ENCODE measurements at places on chromosomes 11 and 22.

- DNase-seq, result no peak
Measured at GRCh38 chr11:120835601-120836228, 188.2 kb upstream of the TBCEL start.

GRCh38 chr22:47200273-47201051, 438.0 kb downstream of the TBC1D22A start:
- no peak for DNase-seq

DNA sequence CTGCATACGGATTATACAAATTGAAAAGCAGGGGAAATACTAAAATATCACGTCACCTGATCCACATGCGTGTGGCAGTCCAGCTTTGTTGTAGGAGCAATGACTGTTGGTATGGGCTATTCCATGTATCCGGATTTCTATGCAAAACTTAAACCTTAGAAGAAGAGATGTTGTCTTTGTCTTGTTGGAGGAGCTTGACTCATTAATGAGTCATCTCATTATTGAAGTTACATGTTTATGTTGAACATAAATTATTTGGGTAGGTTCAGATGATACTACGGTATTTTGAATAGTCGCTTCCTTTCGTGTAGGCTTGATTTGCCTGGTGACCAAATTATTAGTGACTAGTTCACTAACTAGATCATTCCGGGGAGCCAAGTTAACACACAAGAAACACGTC, 806 bp upstream of the SAAL1 start:
- no peak for DNase-seq

DNA sequence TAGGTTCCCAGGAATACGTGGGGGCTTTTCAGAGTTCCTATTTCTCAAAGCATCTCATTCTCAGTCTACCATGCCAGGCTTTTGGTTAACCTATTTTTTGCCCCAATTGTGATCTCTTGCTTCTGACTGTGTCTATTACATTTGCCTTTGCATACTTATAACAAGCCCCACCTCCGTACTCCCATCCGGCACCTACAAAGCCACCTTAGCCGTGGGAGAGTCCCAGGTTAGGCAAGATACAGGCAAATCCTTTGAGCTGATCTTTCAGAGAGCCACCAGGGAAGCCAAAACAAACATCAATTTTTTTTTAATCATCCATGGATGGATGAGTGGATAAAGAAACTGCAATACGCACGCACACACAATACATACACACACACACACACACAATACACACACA, 18.6 kb upstream of the PANX3 start:
- DNase-seq, result no peak

DNA sequence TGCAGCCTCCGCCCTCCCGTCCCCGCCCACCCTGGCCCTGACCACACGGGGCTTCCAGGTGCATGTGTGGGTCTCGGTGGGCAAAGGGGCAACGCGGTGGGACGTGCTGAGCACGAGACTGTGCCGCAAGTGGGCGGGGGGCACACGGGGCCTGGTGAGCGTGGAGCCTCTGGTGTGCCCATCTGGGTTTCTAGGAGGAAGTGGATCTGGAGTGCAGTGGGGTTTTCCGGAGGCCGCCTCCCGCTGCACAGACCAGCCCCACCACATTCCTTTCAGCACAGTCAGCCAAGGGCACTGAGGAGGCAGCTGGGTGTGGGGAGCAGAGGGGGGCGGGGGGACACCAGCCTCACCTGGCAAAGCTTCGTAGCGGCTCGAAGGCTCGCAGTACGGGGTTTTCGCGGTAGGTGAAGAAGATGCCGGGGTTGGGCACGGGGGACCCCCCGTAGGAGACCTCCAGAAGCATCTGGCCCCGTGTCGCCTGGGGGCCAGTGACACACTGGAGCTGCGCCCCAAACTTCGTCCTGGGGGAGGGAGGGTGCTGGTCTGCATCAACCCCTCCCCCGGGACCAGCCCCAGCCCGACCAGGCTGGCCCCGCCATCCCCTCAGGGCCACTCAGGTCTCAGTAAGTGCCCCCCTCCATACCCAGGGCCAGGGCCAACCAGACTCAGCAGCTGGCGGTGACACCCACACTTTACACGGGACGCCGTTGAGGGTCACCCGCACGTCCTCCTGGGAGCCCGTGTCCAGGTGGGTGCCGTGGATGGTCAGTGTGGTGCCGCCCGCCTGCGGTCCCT, 12.4 kb upstream of the MAPK11 start:
- DNase-seq, result peak; percentile 91
